Cerebellar nuclear complex (tissue), 1 donor: ENCODE measurements at places on chromosomes 3 and 15.

DNA sequence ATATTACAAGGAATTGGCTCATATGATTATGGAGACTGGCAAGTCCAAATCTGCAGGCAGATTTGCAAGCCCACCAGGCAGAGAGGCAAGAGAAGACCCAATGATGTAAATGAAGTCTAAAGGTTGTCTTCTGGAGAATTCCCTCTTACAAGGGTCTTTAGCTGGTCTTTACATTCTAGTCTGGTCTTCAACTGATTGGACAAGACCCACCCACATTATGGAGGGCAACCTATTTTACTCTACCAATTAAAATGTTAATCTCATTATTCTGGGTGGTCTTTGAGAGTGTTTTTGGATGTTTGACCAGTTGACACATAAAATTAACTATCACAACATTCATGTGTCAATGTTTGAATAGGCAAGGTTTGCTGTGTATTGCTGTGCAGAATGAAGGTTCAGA lies 28.0 kb upstream of the ATP11B start:
- DNase-seq: no peak

DNA sequence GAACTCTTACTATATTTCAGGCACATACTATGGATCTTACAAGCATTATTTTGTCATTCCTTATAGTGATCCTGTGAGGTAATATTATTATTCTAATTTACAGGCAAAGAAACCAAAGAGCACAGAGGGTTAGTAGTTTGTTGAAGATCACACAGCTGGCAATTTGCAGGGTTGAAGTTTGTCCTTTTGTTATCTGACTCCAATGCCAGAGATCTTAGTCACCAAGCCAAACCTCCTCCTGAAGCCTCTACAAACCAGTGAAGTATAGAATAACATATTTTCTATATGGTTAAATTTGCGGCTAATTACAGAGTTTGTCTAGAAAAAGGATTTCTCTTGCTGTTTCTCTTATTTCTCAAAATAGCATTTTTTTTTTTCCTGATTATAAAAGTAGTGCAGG lies 11.2 kb downstream of the ISLR2 start:
- no peak for DNase-seq

- no peak for DNase-seq
These were observed 24.8 kb upstream of the PDCD6IP start for GRCh38 chr3:33773637-33774036.

GRCh38 chr3:39005295-39005694 lies 46.4 kb downstream of the SCN11A start:
- DNase-seq: no peak

DNA sequence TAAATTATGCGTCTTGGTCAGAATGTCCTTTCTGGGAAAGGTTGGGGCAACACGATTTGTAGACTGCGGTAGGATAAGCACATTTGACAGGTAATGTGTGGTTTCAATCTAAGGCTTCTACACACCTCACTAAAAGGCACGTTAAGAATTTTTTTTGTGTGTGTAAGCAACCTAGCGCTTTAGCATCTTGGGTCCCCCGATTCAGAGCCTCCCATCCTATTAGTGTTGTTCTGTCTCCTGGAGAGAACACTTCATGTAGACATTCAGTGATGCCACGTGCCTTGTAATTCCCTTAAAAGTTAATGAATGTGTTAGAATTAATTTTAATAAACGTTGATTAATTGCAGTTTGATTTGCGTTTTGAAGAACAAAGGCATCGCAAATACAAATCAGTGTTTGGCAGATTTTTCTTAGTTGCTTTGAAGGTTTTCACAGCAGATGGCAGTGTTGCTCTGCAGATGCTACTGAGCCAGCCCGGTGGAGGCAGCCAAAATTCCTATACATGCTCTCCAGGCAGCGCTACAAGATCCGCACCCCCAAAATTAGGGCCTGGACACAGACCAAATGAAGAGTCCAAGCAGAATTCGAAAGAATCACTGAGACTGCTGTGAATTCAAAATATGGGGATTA lies 63.5 kb downstream of the OTOL1 start:
- DNase-seq: no peak

DNA sequence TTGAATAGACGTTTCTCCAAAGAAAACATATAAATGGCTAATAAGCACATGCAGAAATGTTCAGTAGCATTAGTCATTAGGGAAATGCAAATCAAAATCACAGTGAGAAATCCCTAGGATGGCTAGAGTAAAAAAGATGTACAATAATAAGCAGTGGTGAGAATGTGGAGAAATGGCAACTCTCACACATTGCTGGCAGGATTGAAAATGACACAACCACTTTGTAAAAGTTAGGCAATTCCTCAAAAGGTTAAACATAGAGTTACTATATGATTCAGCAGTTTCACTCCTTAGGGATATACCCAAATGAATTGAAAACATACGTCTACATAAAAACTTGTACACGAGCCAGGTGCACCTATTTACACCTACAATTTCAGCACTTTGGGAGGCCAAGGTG lies 108.7 kb downstream of the ITPR1 start:
- DNase-seq: no peak

GRCh38 chr3:23944861-23945662 lies at the start of gene NR1D2:
Gene NR1D2 (plus strand): TSS chr3:23945286. CDS start chr3:23945579, 293 bp downstream.
- DNase-seq: peak; percentile 36

DNA sequence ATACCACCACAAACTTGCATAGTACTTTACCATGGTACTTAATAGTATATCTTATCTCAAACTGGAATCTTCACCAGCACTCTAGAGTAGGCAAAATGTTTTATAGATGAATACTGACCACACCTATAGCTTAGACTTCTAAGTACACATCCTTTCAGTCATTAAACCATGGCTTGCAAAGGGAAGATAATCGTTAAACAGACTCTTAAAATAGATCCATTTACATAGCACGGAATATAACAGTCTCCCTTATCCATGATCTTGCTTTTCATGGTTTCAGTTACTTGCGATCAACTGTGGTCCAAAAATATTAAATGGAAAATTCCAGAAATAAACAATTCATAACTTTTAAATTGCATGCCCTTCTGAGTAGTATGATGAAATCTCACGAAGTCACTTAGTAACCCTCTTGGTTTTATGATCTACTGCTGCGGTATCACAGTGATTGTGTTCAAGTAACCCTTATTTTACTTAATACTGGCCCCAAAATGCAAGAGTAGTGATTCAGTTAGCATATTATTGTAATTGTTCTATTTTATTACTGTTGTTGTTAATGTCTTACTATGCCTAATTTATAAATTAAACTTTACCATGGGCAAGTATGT lies 111.4 kb downstream of the HERC1 start:
- no peak for DNase-seq

GRCh38 chr3:195238081-195238571 lies 32.8 kb downstream of the XXYLT1 start:
- no peak for DNase-seq

DNA sequence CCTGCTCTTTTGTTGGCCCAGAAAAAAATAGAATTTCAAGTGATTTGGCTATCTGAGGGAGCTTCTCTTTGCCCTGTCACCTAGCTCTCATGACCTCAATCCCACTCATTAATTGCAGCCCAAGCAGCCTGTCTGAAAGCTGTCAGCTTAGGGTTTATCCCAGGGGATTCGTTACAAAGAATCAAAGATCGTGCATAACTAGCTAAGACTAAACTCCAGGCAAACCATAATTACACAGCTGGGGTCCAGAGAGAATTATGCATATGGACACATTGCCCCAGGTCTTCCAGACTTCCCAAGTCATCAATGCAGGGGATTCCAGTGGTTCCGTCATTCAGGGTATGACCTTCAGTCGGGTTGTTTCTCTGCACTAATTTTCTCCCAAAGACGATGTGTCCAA lies 91.6 kb upstream of the CBLB start:
- DNase-seq: no peak

GRCh38 chr3:61371123-61371522 lies 119.9 kb upstream of the FHIT start:
- DNase-seq: no peak

GRCh38 chr3:142768338-142768737 lies 44.5 kb downstream of the TRPC1 start:
- DNase-seq: no peak

DNA sequence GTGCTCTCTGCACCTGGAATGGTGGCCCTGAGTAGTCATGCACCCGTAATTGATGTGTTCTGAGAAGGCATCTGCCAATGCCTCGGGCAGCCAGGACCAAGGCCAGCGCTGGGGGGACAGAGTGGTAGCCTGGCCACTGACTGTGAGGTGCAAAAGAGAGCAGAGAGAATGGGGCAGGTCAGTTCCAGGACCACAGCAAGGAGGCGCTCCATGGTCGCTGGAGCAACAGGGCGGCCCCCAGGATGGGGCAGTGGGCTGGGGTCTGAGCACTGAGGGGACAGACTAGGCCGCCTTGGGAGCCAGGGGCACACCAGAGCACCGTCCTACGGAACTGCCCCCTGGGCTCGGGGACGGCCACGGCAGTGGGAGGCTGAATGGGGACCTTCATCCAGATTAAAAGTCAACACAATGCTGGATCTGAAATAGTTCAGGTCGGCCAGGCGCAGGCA lies 48.3 kb upstream of the IQSEC1 start:
- no peak for DNase-seq
